GM23248 (cell line): ENCODE measurements at places on chromosomes 3 and 15.

DNA sequence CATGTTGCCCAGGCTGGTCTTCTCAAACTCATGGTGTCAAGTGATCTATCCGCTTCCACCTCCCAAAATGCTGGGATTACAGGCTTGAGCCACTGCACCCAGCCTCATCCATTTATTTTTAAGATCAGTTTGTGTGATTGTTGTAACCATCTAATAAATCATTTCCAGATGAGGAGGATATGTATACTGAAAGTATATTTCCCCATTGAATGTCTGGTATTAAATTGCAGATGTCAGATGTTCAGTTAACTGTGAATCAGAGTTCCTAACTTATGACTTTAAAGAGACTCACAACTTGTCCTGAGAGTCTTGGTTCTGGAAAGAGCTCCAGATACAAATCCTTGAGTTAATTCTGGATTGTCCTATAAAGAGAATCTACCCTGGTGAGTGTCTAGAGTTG lies 62.4 kb downstream of the TRIM71 start:
- no peak for DNase-seq

DNA sequence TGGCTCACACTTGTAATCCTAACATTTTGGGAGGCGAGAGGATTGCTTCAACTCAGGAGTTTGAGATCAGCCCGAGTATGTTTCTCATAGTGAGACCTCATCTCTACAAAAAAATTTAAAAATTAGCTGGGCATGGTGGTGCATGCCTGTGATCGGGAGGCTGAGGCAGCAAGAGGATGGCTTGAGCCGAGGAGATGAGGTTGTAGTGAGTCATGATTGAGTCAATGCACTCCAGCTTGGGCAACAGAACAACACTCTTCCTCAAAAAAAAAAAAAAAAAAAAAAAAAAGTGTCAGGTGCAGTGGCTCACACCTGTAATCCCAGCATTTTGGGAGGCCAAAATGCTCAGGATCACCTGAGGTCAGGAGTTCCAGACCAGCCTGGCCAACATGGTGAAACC lies 2.4 kb downstream of the RPL39L start:
- DNase-seq, result peak; percentile 80

DNA sequence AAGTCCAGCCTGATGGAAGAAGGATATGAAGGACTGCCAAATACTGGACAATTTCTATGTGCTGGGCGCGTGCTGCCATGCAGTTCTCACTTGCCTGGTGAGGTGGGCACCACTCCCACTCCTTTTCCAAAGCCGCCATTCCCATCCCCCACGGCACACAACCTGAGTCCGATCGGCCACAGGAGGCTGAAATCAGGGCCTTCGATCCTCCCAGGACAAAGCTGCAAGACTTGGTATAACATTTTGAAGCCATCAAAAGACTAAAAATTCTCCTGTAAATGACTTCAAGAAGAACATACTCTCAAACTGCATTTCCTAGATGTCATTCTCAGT lies 3.1 kb upstream of the MAP6D1 start:
- no peak for DNase-seq

DNA sequence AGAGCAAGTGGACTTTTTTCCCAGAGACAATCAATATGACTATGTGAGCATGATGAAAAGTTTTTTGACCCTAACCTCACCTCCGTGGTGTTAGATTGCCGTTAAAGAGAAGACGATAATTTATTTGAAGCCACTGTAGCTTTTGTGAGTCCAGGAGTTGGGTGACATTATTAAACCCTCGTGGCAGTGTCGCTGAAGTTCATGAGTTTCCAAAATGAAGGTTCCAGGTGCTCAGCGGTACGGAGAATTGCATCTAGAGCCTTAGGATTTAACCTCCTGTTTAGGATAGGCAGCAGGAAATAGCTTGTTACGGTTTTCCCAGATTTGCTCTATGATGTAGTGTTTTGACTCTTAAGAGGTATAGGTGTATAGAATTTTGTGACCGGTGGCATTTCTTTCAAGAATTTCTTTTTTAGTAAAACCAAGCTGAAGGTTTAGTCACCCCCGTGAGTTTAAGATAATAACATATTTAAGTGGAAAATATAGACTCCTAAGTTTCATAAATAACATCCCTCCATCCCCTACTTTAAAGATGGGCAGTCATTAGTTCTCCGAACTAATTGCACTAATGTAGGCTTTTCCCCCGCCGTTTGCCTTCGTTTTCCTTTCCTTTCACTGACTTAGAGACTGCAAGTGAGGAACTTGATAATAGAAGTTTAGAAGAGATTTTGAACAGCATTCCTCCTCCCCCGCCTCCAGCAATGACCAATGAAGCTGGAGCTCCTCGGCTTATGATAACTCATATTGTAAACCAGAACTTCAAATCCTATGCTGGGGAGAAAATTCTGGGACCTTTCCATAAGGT lies 2.0 kb downstream of the SMC4 start:
- DNase-seq, result peak; percentile 74

DNA sequence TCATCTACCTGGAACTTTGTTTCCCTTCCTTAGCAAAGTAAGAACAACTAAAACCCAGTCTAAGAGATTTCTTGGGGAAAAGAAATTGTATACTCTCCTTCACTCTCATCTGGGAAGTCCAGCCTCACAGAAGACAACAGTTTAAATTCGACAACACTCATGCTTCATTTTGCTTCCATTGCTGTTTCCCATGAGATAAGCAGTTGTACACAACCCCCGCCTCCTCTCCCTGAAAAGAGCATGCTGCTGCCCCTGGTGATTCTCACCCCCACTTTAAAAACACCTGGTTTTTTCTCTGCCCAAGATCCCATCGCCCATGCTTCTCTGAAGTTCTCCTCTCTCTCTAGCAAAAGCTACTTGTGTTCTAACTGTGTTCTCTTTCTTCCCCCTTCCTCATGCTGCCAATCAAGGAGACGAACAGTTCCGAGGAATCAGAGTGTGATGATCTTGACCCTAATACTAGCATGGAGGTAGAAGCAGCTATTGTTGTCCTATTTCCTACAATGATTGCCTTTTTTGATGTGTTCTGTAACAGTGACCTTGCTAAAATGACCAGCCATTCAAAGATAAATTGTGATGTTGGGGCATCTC lies 51.1 kb upstream of the UMPS start:
- DNase-seq, result no peak

GRCh38 chr3:73481888-73482287 lies 142.9 kb downstream of the PDZRN3 start:
- no peak for DNase-seq

DNA sequence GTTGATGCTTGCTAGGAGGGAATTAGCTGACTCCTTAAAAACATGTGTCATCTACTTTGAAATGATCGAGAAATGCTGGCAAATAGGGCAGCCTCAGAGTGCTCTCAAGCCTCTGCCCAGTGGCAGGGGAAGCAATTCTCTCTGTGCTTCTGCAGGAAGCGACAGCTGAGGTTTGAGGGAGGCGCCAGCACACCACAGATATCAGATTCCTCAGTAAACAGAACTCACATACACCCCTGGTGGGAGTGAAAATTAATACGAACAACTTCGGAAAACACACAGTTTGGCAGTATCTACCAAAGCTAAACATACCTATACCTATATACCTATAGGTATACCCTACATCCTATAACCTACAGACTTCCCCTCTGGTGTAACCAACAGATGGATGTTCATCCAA lies 61.3 kb downstream of the NSMCE3 start:
- no peak for DNase-seq

DNA sequence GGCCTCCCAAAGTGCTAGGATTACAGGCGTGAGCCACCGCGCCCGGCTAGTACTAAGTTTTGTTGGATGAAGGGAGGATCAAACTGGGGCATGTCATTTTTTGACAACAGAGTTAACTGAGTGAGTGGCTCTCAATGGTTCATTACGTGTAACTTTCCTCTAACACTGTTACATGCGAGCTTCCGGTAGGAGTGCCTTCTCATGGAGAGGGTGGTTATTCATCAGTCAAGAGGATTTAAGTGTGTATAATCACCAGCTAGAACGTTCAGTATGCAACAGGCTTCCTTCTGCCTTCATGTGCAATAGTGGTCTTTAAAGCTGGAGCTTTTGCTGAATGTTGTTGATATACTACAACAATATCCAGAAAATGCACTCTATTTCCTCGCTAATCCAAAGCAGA lies 19.1 kb upstream of the GOLGA8A start:
- DNase-seq, result no peak

DNA sequence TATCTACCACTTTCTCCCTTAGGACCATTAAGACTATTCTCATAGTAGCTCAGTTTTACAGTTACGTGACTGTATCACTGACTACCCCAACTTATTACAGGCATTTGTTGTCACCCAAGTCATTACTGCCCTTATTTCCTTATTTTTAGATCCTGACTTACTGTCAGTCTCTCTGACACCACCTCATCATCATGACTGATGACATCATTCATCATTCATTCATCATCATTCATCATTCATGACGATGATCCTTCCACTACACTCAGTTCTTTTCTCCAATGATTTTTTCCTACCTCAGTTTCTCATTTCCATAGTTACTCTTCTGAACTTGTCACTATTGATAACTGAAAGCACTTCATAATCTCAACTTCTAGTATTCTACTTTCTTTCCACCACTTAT lies 83.8 kb downstream of the ADAM10 start:
- no peak for DNase-seq

DNA sequence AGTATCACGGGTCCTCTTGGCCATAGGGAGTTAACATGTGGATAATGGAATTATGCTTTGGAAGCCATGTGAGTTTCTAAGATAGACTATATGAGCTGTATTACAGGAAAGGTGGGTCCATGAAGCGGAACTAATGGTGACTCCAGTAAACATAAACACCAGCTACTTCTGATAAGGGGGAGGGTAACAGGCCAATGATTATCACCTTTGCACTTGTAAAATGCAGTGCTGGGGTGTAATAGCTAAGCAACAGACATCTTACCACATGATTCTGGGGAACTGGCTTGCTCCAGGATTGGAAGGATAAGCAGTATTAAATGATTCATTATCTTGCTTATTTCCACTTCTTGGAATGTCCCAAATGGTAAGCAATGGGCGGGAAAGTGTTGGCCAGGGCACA lies 61.4 kb upstream of the CD47 start:
- no peak for DNase-seq
